ENCODE measurements at places on chromosomes 12 and 14. TPM values are rescaled to one million over a fixed set of nuclear protein-coding genes. Genes with fewer than 3 reads are reported as not detected.

The TAS2R10 gene
- total RNA-seq: 0.43 TPM

The KRT6C gene
- total RNA-seq: not detected

The CCDC196 gene
- total RNA-seq: not detected

The HOXC12 gene
- total RNA-seq: not detected

The CIT gene
- total RNA-seq: 2.7 TPM

The KRT71 gene
- not detected for total RNA-seq

Measured in dermis lymphatic vessel endothelial cell (primary cell).